ENCODE measurements at places on chromosomes 13 and 19. TPM values are rescaled to one million over a fixed set of nuclear protein-coding genes. Genes with fewer than 3 reads are reported as not detected.
A peak's percentile ranks its signal among the peaks of the same experiment; 100 is the strongest.

DNA sequence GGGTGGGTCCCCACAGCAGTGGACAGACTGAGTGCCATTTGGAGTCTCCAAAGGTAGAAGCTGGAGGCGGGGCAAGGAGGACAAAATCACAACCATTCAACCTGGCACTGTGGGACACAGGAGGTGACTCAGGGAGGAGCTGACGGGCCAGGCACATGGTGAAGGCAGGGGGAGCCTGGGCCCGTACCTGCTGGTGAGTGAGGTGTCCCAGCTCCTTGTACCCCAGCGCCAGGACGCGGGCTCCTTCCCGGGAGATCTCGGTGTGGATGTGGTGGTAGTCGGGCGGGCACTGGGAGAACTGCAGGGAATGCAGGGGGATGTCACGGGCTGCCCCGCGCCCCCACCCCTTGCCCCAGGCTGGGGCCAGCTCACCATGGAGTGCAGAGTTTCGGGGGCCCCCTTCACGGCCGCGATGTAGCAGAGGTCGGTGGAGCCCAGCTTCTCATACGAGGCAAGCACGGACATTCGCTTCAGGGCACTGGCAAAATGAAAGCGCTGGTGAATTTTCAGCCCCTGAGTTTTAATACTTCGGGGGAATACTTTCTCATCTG is 9.8 kb downstream of the ATP13A1 start:
- no peak for DNase-seq

- no peak for DNase-seq
These were observed 10.1 kb downstream of the TUBB4A start for GRCh38 chr19:6491802-6492592.

The GGACT gene
- total RNA-seq, result 10.0 TPM

The ZNF582 gene
- 1.4 TPM for total RNA-seq

DNA sequence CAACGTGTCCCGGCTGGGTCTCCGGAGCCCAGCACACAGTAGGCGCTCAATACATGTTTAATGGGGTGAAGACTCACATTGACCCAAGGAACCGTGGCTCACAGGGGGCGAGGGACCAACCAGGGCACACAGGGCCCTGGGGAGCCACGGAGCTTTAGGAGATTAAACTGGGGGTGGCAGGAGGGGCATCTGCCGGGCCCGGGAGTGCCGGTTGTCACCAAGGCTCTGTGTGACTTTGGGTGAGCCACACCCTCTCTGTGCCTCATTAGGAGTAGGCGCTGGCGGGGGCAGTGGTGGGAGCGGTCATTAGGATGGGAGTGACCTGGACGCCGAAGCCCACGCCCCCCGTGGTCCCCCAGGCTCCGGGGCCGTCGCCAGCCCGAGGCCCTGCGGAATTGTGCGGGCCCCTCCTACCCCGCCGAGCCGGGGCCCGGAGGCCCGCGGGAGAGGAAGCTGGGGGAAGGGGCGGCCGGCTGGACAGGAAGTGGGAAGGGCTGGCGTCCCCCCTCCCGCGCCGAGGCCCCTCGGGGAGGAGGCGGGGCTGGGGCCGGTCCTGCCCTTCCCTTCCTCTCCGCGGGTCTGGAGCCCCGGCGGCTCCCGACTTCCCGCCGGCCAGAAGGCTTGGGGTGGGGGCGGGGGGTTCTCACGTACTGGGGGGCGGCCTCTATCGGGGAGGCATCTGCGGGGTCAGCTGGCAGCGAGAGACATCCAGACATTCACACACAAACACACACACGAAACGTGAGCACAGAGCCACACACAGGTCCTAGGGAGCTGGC is 1.8 kb upstream of the SSBP4 start:
- peak; percentile 73 for DNase-seq

- DNase-seq, result no peak
These were observed 10.4 kb upstream of the KLF16 start for GRCh38 chr19:1873524-1874473.

The NFIC gene
- total RNA-seq, result 71.3 TPM

- no peak for DNase-seq
These were observed 84.5 kb upstream of the UFM1 start for GRCh38 chr13:38265132-38265497.

GRCh38 chr13:49305792-49306425 is 58.2 kb downstream of the CDADC1 start:
- DNase-seq, result no peak

DNA sequence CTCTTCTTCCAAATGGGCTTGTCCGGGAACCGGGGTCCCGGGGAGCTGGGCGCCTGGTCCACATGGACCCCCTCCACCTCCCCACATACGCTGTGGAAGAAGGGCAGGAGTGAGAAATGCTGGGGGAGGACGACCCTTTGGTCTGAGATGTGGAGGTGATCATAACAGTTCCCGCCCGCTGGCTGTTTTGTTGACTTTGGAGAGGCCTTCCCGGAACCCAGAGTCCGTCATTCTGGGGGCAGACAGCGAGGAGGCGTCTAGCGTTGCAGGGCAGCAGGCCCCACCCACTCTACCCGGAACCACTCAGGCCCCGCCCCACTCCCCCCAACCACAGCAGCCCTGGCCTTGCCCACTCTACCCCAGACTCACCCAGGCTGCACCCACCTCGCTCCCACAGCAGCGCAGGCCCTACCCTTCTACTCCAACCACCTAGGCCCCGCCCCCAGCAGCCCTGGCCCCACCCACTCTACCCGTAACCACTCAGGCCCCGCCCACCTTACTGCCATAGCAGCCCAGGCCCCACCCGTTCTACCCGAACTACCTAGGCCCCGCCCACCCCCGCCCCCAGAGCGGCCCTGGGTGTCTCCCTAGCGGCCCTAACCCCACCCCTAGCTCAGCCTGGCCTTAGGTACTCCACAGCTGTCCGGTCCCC is 7.1 kb downstream of the GPR108 start:
- DNase-seq, result peak; percentile 97

The MCEMP1 gene
- total RNA-seq, result not detected

DNA sequence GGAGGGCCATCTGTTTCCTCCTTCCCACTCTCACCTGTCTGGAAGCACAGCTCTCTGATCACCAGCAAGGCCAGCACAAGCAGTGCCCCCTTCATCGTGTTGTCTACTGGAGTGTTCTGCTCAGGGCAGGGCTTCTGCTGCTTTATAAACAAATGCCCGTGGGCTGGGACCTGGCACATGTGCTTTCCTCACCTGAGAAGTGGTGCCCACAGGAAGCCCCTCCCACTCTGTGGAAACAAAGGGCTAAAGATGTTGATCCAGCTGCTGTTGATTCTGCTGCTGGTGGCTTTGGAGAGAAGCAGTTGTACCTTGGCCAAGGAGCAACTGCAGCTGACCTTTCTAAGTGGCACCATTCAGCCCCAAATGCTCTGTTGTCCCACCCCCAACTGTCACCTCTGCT is 26.4 kb upstream of the ZNF181 start:
- DNase-seq, result no peak

GRCh38 chr13:90793261-90793820 is 554.1 kb upstream of the MIR17HG start:
- no peak for DNase-seq
